ENCODE measurements at places on chromosomes 3 and 15. TPM values are rescaled to one million over a fixed set of nuclear protein-coding genes. Genes with fewer than 3 reads are reported as not detected.

Gene ZXDC
- total RNA-seq, result 40.4 TPM

Gene FEZF2
- not detected for total RNA-seq

Gene LTF
- 53.5 TPM for total RNA-seq

Gene PRTG
- total RNA-seq, result 10.5 TPM

Gene PTH1R
- 14.5 TPM for total RNA-seq

DNA sequence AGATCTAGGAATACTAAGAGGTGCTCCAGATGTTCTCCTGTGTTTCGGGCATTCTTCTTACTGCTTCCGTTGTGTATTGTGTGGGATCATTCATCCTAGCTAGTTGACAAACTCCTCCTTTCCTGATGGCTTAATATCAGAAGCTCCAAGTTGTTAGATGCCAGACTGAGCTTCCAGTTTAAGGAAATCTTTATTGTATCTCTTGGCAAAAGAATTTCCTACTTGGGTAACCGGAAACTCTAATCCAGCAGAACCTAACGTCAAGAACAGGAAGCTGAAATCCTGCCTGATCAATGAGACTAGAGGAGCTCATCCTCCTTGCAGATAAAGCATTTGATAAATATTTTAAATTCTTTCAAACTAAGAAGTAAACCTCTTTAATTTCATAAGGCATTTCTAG is 27.7 kb upstream of the MYH15 start:
- no peak for DNase-seq
- H3K27me3 ChIP-seq, result no peaks in the 10 kb centered on the region

DNA sequence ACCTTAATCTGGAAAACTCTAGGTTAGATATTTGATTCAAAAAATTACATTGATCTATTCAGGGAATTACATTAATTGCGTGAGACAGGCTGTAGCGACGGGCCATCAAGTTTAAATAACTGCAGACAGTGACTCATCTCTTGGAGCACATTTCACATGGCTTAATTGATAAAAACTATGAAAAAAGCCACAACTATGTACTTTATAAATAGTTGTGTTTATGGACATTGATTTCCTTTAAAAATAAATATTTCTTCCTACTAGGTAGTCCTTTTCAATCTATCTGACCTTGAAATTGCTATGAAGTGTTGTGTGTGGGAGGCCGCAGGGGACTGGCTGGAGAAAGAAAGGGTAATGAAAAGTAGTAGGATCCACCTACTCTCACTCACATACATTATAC is 157.8 kb downstream of the IL1RAP start:
- H3K4me3 ChIP-seq, result no peak overlapping the region
- no peak for DNase-seq
- no peak overlapping the region for H3K27ac ChIP-seq
- no peaks in the 10 kb centered on the region for H3K36me3 ChIP-seq
- no peaks in the 10 kb centered on the region for H3K4me1 ChIP-seq
- no peaks in the 10 kb centered on the region for H3K27me3 ChIP-seq

GRCh38 chr3:43346978-43347749 is 60.8 kb downstream of the SNRK start:
- H3K36me3 ChIP-seq, result peaks cover 79% of the 10 kb centered on the region
- peaks cover 10% of the 10 kb centered on the region for H3K4me1 ChIP-seq
- no peak overlapping the region for H3K27ac ChIP-seq
- H3K4me3 ChIP-seq, result no peak overlapping the region

DNA sequence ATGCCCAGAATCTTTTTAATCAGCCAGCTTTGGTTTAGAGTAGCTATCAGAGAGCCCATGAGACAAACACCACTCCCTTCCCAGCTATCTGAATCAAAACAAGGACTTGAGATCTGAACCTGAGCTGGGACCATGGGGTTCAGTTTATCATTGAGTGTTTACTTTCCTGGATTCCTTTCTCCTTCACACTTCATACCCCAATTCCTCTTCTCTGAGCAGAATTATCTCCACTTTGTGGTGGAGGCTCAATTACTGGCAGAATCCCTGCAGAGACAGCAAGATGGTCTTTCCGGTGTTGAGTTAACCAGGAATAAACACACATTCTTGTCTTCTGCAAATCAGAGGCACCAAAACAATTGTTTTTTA is 102.4 kb downstream of the RPL22L1 start:
- no peaks in the 10 kb centered on the region for H3K36me3 ChIP-seq
- H3K27ac ChIP-seq, result no peak overlapping the region

DNA sequence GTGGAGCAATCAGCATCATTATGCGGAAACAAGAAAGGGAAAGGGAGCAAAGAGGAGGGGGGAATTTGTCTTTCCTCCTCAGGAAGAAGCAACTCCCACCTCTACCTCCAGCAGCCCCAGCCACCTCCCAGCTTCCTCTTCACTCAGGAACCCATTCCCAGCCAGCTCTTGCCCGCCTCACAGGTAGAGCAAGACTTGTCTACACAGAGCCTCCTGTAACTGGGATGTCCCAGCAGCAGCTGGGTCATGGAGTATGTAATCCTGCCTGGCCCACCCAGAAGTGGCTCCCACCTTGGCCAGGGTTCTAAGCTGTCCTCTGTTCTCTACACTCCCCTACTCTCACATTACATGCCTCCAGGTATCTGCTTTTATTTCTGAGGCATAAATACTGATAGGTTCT is 14.0 kb downstream of the IGDCC3 start:
- no peak for DNase-seq
- no peak overlapping the region for H3K27ac ChIP-seq
- no peaks in the 10 kb centered on the region for H3K4me1 ChIP-seq
- H3K27me3 ChIP-seq, result peaks cover 14% of the 10 kb centered on the region
- H3K36me3 ChIP-seq, result no peaks in the 10 kb centered on the region

DNA sequence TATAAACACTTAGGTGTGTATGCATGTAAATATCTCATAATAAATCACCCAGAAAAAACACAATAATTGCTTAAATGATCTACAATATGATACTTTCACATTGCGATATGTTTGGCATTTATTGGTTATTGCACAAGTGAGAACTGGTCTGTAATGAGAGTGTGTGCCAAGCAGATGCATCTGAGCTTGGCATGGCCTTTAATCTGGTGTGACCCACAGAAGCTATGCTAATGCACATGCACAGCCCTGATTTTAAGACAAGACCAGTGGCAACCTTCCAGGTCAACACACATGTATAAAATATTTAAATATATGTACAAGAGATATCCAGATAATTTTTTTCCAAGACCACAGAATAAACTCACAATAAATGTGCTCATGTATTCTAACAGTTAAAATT is 42.7 kb downstream of the C2CD4A start:
- no peaks in the 10 kb centered on the region for H3K27me3 ChIP-seq
- H3K4me3 ChIP-seq, result no peak overlapping the region
- DNase-seq, result no peak
- H3K36me3 ChIP-seq, result no peaks in the 10 kb centered on the region
- H3K4me1 ChIP-seq, result no peaks in the 10 kb centered on the region
- no peak overlapping the region for H3K27ac ChIP-seq

DNA sequence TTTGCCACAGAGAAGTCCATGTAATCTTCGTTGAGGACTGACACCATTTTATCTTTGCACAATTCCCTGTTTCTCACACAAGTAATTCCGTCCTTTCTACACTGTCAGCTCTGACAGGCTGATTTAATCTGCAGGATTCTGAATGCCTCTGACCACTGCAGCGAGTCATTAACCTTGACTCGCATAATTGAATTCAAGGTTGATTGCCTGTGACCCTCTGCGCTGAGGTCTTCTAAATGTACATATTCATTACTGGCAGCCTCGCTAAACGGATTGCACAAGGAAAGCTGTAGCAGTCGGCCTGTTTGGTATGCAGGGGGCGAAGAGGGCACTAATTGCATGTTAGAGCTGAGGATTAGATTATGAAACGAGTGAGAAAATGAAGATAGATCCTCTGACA is 147.8 kb downstream of the SHOX2 start:
- no peak overlapping the region for H3K4me3 ChIP-seq
- no peaks in the 10 kb centered on the region for H3K27me3 ChIP-seq
- no peaks in the 10 kb centered on the region for H3K4me1 ChIP-seq
- H3K27ac ChIP-seq, result no peak overlapping the region
- no peaks in the 10 kb centered on the region for H3K36me3 ChIP-seq
- DNase-seq, result no peak

- no peak overlapping the region for H3K4me3 ChIP-seq
- H3K27ac ChIP-seq, result no peak overlapping the region
- DNase-seq, result no peak
- no peaks in the 10 kb centered on the region for H3K36me3 ChIP-seq
- peaks cover 37% of the 10 kb centered on the region for H3K4me1 ChIP-seq
- no peaks in the 10 kb centered on the region for H3K27me3 ChIP-seq
Measured at GRCh38 chr3:157127268-157127667, 32.7 kb downstream of the CCNL1 start.

- H3K4me1 ChIP-seq, result no peaks in the 10 kb centered on the region
- no peak overlapping the region for H3K4me3 ChIP-seq
- no peaks in the 10 kb centered on the region for H3K36me3 ChIP-seq
- no peak for DNase-seq
Measured at GRCh38 chr3:68256635-68257223, 602.3 kb upstream of the SUCLG2 start.

- H3K27me3 ChIP-seq, result peaks cover 51% of the 10 kb centered on the region
- H3K27ac ChIP-seq, result no peak overlapping the region
- no peak for DNase-seq
- no peaks in the 10 kb centered on the region for H3K36me3 ChIP-seq
Measured at GRCh38 chr15:68435966-68436365, 4.0 kb upstream of the ITGA11 start.

GRCh38 chr15:36361351-36361870 is 218.0 kb upstream of the CDIN1 start:
- DNase-seq, result no peak
- no peak overlapping the region for H3K27ac ChIP-seq
- no peaks in the 10 kb centered on the region for H3K36me3 ChIP-seq

All from lower lobe of right lung (tissue), 2 donors.